ENCODE measurements at places on chromosomes 11 and 22. TPM values are rescaled to one million over a fixed set of nuclear protein-coding genes. Genes with fewer than 3 reads are reported as not detected.

TP53I11 gene
- total RNA-seq, result 23.7 TPM

KCNQ1OT1 gene
- 0.81 TPM for total RNA-seq

DNA sequence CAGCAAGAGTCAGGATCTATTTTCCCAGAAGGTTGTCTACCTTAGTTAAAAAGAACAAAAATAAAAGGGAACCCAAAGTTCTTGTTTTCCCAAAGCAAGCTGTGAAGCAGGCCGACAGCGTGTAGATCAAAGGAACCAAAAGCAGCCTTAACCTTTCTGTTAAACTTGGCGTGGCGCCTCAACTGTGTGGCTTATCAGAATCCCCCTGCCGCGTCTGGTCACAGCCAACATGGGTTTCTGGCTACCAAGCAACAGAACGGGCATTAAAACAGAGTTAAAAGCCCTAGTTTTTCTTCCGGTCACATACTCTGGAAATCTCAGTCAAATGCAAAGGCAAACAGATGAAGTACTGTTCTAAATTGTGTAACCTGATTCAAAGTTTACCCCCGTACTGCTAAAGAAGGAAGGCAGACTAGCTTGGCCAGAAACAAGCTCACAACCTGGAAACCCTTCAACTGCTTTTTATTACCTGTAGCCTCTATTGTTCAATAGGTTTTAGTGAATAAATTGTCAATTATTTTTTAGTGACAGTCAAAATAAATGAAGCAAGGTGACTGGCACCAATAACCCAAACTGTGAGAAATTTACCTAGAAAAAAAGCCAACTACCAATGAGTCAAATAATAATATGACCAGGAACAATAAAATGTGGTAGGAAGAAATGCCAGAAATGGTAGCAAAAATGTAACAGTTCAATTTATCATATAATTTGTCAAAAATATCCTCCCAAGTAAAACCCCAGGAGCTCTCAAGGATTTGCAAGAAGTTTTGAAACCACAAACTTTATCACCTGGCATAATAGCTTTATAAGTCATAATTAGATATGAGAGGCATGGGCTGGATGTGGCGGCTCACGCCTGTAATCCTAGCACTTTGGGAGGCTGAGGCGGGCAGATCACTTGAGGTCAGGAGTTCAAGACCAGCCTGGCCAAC is 21.4 kb downstream of the CHKA start:
- no peak for DNase-seq

GRCh38 chr22:33923033-33923432 is 2.8 kb upstream of the LARGE1 start:
- DNase-seq, result no peak

RANGAP1 gene
- total RNA-seq, result 95.7 TPM

DNA sequence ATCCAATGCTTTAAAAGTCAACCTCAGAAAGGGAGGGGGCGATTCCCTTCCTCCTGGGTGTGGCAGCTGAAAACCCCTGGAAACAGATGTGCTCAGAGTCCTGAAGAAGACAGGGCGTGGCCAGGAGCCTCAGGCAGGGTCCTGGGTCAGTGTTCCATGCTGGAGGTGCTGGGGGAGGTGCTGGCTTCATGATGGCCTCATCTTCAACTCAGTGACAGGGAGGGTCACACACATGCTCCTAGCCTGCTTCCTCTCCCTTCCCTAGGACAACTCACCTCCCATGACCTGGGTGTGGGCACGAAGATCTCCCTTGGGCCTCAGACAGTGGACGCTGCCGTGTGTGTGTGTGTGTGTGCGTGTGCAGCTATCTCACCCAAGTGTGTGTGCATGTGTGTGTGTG is 245.6 kb upstream of the B3GAT1 start:
- DNase-seq, result no peak

ALDH3B2 gene
- not detected for total RNA-seq

TNKS1BP1 gene
- 43.8 TPM for total RNA-seq

DNA sequence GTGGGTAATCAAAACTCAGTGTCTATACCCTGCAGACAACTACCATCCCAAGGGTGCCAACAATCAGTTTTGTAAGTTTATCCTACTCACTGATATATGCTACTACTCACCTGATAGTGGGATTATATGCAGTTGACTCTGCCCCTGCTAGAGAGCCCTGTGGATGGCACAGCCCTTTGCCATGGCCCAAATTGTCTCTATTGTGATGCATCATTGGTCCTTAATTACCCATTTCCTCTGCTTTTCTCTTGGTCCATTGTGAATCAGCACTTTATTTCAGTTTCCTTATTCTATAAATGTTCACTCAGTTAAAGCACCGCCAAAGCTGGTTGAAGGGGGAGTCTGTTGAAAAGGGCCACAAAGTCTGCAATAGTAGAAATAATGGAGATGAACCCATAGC is 42.3 kb downstream of the PLAAT5 start:
- DNase-seq, result no peak

MPEG1 gene
- not detected for total RNA-seq

DNA sequence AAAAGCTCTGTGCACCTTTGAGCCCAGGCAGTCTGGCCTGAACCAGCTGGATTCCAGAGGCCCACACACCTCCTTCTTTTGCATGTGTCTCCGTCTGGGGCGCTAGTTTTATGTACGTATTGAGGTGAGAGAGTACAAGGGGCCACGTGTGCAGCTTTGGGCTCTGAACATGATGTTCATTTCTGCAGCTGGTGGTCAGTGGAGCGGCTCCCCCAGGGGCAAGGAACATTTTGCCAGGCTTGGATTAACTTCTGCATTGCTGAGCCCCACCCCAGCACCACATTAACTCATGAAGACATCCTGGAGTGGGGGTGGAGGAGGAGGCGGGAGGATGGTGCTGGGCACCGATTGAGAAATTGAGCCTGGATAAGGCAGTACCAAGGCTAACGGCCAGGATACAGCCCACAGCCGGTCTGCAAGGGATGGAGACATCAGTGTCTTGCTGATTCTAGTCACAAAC is 13.8 kb downstream of the USP2 start:
- no peak for DNase-seq

GRCh38 chr11:9765320-9766101 is 101.6 kb downstream of the SWAP70 start:
- DNase-seq, result peak; percentile 80

DNA sequence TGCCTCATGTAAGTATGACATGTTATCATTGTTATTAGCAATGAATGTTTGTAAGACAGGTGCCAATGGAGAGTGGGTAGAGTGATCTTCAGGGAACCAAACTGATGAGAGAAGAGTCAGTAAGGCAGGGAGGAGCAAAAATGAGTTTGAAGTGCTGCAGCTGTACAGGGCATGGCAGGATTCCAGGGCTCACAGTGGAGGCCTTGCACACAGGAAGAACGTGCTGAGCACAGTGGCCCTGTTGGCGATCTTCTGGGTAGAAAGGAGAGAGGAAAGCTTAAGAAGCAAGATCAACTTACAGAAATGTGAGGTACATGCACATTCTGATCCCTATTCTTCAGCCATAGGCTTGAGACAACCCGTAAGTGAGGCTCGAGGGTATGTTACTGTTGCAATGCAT is 219.3 kb upstream of the TMEM45B start:
- no peak for DNase-seq

DNA sequence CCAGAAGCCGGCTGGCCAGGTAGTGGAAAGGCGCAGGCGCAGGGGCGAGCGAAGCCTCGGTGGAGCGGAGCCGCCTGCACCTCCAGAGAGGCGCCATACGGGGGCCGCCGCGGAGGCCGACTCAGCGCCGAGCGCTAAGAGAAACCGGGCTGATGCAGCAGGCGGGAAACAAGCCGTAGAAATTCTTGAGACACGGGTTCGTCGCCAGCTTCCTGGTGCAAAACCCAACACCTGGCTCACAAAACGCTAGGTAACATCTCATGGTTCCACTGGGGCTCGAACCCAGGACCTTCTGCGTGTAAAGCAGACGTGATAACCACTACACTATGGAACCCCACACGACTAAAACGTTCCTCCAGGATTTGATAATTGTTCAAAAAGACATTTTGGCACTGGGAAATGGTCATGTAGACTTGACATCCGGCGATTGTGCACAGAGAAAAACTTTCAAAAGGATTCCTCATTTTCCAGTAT is 39.1 kb downstream of the OR4D9 start:
- DNase-seq, result peak; percentile 95

DNA sequence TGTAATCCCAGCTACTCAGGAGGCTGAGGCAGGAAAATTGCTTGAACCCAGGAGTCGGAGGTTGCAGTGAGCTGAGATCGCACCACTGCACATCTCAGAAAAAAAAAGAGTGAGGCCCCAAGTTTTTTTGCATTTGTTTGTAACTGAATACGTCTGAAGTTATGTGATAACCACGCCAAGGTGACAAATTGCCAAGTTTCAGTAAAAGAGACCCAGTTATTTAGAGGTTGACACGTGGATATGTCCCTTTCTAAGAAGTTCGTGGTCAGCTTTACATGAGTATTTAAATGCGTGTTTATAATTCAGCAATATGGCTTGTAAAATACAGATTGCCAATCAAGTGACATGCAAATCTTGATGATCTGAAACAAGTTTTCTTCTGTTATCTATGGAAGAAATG is 8.0 kb downstream of the PPARA start:
- DNase-seq, result no peak

CLMP gene
- total RNA-seq, result 4.7 TPM

DNA sequence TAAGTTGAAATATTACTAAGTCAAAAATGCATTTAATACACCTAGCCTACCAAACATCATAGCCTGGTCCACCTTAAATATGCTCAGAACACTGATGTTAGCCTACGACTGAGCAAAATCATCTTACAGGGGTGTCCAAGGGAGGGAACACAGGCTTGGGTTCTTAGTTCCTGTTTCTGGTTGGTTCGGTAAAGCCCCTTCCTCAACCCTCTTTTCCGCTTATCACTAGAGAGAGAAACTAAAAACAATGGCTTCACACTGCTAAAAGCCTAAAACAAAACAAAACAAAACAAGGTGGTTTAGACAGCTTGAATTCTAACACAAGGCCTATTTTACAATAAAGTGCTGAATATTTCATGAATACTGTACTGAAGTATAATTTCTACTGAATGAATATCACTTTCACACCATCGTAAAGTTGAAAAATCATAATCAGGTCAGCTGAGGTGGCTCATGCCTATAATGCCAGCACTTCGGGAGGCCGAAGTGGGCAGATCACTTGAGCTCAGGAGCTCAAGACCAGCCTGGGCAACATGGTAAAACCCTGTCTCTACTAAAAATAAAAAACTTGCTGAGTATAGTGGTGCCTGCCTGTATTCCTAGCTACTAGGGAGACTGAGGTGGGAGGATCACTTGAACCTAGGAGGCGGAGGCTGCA is 118.0 kb downstream of the SIK3 start:
- DNase-seq, result no peak

GRCh38 chr22:47801541-47802245 is 1039.2 kb downstream of the TBC1D22A start:
- DNase-seq, result no peak

CCDC116 gene
- total RNA-seq, result not detected

- no peak for DNase-seq
Observed at GRCh38 chr22:50039669-50040443, 18.2 kb downstream of the TTLL8 start.

DNA sequence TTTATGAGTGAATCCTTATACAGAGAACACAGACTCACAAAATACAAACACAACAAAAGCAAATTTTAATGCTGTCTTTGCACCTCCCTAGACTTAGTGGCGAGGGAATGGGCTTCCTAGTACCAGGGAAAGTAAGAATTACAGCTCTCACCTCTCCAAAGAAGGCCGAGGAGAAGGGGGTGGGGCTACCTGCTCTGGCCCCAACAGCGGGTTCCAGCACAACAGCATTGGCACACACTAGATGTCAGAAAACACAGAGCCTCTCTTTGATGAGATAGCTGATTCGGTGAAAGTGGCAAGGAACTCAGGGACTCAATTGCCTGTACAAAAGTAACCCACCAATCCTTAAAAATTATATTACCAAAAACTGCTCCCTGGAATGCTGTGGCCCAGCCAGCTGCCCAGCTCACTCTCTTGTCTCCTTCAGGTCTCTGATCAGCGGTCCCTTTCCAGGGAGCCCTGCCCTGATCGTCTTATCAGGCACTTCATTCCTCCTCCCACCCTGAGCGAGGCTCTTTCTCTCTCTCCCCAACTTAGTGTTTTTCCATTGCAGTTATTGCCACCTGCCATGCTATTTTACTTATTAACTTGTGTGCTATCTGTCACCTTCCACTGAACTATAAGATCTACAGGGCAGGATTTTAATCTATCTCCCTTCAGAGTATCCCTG is 30.7 kb downstream of the SPON1 start:
- no peak for DNase-seq

GRCh38 chr11:72759468-72759985 is 7.3 kb upstream of the ARAP1 start:
- DNase-seq, result peak; percentile 35

OR8D4 gene
- total RNA-seq, result not detected

ZNF280A gene
- 5.4 TPM for total RNA-seq

Measured in A172 (cell line).